ENCODE measurements at places on chromosomes 3 and 15.

DNA sequence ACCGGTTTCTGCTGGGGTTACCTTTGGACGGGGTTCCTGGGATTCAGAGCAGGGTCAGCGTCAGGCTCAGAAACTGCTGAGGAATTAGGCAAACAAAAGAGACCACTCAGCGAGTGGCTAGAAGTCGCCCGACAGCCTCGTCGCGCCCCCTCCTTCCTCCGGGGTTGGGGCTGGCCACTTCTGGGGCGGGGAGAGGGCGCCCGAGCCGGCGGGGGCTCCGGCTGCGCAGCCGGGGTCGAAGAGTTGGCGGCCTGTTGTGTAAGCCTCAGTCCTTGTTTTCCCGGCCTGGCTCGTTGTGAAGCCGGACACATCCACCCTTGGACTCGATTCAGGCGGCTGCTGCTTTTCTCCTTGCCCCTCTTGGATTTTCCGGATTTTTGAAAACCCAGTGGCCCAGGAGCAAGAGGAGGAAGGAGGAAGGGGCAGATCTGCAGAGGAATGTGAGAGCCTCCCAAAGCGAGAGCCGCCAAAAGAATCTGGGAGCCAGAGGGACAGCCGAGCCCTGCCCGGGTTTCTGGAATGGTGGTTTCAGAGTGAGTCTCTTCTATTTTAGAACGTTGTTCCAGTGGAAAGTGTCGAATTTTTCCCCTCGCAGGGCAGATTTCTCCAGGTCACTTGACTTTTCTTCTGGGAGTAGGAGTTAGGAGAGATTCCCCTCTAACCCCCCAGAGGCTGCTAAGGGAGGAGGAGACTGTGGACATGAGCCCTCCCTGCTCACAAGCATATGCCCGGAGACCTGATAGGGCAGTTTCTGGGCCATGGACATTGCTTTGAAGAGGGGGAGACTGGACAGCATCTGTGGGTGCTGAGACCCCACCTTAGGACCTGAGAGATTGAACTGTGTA lies 666 bp downstream of the SNX33 start:
- DNase-seq, result peak; percentile 72

DNA sequence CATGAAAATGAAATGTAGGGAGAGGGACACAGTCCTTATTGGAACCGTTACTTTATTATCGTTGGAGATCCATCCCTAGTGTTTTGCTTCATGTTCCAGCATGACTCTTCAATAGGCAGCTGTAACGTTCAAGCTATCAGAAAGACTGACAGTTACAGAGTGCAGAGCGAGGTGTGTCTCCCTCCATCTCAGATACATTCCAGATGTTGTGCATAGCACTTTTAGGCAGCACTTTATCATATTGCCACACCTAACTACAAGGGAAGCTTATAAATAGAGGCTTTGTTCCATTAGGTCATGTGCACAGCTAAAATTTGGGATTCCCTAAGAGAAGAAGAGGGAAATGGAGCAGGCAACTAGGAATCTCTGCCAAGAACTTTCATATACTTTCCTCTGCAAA lies 1009.6 kb downstream of the ROBO2 start:
- DNase-seq, result no peak

GRCh38 chr3:141465221-141465620 lies 21.6 kb upstream of the RASA2 start:
- DNase-seq, result no peak

DNA sequence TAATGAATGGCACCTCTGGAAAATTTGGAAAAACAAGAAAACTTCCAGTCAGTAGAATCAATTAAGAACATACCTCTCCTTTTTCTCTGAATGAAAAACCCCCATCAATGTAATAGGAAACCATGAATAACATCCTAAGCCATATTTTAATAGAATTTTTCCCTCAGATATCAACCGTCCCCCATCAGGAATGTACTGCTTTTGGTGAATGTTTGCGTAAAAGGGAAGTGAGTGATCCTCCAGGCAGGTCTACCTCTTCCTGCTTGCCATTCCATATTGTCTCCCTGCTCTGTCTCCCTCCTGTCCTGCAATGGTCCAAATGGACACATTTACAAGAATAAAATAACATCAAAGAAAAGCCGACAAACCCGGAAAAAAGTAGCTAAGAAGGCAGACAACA lies 30.8 kb downstream of the LAMP3 start:
- DNase-seq, result peak; percentile 28

DNA sequence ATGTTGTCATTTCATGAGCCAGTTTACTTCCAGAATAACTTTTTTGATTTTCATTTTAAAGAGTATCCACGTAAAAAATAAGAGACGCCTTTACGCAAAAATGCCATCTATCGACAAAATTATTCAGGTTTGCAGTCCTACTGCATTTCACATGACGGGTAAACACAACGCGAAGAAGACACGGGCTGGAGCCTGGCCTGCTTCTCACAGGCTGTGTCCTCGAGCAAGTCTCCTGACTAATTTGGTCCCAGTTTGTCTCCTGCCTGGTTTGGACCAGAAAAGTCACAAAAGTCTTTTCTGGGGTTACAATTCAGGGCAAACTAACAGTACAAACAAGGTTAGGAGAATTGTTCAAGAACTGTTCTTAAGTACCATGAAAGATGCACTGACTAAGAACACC lies 51.7 kb downstream of the CHSY1 start:
- DNase-seq, result no peak

- no peak for DNase-seq
Measured at GRCh38 chr3:45787551-45787950, 8.8 kb downstream of the SLC6A20 start.

DNA sequence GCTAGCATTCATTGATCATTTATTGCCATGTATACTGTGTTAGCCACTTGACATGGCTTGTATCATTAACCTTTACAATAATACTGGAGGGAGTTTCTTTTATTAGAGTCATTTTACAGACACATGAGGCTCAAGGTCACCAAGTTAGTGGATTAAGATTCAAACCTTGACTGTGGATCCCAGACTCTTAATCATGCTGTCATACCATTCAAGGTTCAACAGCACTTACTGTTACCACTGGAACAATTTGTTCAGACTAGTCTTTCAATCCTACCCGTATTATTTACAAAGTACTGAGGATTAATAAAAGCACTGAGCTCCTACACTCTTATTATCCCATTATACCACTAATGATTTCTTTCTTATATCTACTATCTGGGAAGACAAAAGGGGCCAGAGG lies 1.2 kb downstream of the COX17 start:
- DNase-seq, result no peak

GRCh38 chr3:72494130-72494529 lies 354.1 kb downstream of the SHQ1 start:
- DNase-seq, result no peak

DNA sequence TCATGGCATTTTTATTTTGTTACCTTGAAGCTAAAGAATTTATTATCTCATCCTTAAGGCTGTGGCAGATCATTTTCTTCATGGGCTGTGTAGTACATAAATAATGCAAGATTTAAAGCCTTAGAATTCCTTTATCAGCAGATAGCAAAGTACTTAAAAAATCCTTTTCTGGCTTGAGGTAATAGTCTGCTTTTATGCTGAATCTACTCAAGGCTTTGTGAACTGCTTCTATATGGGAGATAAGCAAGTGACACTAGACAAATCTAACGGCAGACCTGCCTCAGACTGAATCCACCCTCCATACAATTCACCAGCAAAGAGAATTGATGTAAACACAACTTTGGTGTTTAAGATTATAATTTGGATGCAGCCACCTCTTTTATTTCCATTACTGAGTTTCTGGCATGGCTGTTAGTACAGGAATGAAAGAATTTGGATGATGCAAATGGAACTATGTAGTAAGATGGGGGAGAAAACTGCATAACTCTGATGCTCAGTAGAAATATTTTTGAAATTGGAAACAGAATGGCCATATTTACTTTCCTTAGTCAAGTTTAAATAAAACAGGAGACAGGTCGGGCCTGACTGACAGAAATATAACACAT lies 1121.5 kb downstream of the NAALADL2 start:
- DNase-seq, result no peak

DNA sequence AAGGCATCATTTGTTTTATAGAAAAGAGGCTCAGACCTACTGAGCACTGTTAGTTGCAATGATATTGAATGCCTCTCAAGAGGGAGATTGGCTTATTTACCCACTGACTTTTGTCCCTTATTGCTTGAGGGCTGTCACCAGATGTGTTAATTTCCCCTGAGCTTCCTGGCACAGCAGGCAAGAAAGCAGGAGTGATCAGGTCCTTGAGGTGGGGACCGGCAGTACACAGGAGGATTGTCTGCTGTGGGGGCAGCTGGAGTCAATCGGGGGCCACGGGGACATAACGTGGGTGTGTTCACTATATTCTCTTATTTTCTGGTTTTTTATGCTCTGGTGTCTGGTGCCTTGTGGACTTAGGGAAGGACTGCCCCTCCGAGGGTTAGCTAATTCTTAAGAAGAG lies 44.6 kb downstream of the GASK1A start:
- no peak for DNase-seq

Measured in hepatic stellate cell (primary cell).